Activated naive CD4-positive, alpha-beta T cell treated with anti-CD3 and anti-CD28 coated beads, Interleukin-2, amount 50 U/mL, for 72 hours (primary cell): ENCODE measurements at places on chromosomes 3 and 15. TPM values are rescaled to one million over a fixed set of nuclear protein-coding genes. Genes with fewer than 3 reads are reported as not detected.

The CD200 gene
- 34.5 TPM for total RNA-seq

- DNase-seq, result no peak
These were observed 30.3 kb upstream of the B3GNT5 start for GRCh38 chr3:183222631-183223235.

The SERPINI2 gene
- not detected for total RNA-seq

DNA sequence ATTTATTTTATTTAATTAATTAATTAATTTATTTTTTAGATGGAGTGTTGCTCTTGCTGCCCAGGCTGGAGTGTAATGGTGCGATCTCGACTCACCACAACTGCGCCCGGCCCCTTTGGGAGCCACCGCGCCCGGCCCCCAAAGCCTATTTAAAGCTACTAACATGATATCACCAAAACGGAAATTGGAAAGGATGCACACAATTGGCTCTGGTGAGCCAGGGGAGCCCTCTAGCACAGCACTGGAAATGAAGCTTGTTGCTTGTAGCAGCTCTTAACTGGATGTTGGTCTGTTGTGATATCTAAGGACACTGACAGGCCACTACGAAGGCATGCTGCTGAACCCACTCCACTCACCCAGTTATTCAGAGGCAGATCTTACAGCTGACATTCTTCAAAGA, 104.5 kb downstream of the IGF2BP2 start:
- no peak for DNase-seq

The KCNMB2 gene
- not detected for total RNA-seq

GRCh38 chr15:39056357-39056756, 491.7 kb upstream of the RASGRP1 start:
- no peak for DNase-seq

The ROBO2 gene
- total RNA-seq, result not detected

The MOBP gene
- not detected for total RNA-seq

The SECISBP2L gene
- 29.4 TPM for total RNA-seq

- no peak for DNase-seq
These were observed 6.4 kb upstream of the TBC1D21 start for GRCh38 chr15:73866881-73867410.

DNA sequence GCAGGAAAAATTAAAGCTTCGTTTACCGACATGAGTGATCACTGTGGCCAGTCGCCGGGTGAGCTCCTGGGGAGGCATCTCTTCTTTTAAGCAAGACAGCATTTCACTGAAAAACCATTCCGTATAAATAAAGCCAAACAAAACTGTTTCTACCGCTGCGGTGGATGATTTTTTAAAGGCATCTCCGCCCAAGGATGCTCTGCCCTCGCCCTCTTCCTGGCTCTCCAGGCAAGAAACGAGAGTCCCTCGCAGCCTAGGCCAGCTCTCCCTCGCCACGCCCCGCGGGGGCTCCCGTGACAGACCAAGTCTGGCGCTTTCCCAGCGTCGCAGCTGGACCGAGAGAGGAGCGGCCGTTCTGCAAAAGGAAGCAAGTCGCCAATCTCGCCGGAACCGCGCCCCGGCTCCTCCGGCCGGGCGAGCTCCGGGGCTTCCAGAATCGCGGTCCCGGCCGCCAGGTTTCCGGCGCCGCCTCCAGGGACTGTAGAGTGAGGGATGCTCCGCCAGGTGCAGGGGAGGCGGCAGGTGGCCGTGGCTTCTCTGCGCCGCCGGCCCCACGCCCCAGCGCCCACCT, 458 bp downstream of the MCF2L2 start:
- no peak for DNase-seq

- no peak for DNase-seq
These were observed 56.5 kb upstream of the GATA2 start for GRCh38 chr3:128549283-128550112.

DNA sequence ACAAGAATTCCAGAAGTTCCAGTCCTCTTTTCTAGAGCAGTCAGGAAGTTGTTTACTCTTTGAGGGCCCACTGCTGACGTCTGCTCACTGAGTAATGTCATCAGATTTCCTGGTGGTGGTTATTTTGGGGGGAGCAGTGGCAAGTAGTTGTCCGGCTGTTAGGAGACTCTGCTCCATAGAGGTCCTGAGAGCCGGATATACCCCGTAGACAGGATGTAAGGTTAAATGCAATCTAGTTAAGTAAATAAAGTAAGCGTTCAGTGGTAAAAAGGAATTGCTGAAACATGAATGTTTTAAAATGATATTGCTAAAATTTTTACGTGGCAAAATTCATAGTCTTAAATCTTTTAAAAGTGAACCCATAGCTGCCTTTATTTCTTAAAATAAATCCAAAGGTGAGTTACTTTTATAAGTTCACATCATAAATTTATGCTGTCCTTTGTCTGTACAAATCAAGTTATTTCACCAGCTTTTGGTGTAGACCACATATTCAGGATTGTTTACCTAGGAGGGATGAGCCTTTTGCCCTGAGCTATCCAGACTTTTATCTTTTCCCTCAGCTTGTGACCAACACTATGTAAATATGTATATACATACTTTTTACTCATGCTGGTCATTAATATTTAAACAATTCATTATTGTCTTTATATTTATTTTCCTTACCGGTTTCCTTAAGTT, 65.8 kb downstream of the PDE8A start:
- DNase-seq, result no peak

- DNase-seq, result no peak
These were observed 297.0 kb upstream of the EPHA3 start for GRCh38 chr3:88810455-88810854.

The DAZL gene
- total RNA-seq, result not detected

The LINGO1 gene
- total RNA-seq, result not detected

GRCh38 chr3:4949659-4950058, 29.6 kb upstream of the BHLHE40 start:
- DNase-seq, result no peak

DNA sequence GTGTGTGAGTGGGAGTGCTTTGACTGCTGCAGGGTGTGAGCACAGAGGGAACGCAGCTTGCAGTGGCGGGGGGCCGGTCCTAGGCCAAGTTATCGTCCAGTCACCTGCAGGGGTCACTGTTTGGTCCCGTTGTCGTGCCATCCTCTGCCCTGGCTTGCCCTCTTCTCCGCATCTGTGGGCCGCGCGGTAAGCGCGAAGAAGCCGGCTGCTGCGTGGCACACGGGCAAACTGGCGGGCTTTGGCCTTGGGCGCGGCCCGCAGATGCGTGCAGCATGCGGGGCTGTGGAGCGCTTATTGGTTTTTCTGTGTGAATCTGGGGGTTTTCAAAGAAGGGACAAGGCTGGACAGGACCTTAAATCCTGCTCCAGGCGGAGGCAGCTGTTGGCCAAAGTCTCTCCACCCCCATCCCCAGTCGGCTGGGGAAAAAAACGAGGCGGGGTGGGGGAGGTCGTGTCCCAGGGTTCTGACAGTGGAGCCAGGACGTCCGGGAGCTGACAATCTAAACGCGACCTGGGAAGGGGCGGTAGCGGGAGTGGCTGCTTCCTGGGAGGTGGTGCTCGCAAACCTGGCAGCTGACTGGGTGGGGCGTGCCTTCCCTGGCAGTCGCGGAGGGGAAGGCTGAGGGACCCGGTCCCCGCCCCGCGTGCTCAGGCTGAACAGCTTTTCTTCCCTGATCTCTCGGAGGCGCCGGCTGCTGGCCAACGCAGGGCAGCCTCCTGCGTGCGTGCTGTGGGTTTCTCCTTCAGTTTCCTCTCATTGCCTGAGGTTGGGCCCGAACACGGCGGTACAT, 39.7 kb upstream of the VEPH1 start:
- no peak for DNase-seq
